Esophagus mucosa (tissue), 1 donor: ENCODE measurements at places on chromosomes 7 and 10. TPM values are rescaled to one million over a fixed set of nuclear protein-coding genes. Genes with fewer than 3 reads are reported as not detected.
A peak's percentile ranks its signal among the peaks of the same experiment; 100 is the strongest.

- ATAC-seq: no peak
These were observed 121.7 kb downstream of the C7orf25 start for GRCh38 chr7:42790196-42790595.

- ATAC-seq: no peak
These were observed 87.7 kb downstream of the ST7 start for GRCh38 chr7:117041007-117041406.

DNA sequence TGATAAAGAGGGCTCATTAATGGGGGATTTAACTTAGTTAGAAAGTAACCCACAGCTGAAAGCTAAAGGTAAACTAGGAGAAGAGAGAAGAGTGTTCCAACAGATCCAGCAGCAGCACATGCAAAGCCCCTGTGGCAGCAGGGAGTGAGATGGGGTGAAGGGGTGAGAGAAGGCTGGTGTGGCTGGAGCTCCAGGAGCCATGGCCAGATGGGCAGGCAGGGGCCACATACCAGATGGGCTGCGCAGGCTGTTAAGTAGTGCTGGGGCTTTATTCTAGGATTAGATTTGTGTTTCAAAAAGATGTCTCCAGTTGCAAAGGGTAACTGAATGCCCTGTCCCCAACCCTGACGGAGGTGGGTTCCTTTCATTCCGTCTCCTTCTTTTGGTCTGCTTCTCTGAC lies 33.2 kb downstream of the HIF1AN start:
- no peak for ATAC-seq

DNA sequence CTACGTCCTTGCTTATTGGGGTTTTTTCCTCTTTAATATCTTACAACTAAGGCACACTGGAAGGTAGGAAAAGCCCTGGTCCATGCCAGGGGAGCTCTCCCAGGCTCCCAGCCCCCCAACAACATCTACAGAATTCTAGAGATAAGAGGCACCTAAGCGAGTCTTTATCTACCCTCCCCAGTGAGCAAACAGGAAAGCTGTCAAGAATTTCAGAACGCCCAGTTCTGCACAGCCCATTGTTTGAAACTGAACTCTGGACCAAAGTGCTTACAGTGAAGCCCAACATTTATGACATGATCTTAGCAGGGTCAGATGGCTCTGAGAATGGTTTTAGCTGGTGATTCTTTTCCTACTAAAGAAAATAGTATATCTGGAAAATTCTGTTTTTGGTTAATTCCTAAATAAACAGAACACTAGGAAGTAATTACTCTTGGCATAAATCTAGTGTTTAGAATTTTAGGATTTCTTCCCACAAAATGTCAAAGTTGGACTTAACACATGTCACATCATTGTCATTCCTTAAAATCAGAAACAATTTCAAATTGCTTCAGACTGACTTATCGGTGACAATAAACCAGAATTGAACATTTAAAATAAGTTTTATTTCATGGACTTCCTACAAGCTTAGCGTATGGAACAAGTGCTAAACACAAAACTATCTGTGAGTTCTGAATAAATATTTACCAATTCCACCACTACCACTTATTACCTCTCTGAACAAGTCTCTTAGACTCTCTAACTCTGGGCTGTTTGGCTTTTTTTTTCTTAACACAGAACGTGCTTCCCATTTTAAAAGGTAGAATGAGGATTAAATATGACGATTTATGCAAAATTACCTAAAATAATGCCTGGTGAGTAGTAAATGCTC lies 31.3 kb upstream of the RNF32 start:
- no peak for ATAC-seq

- no peak for ATAC-seq
These were observed 133.6 kb upstream of the PRKCQ start for GRCh38 chr10:6713716-6714115.

- ATAC-seq: no peak
These were observed 294.8 kb downstream of the SNX13 start for GRCh38 chr7:17645500-17645899.

GRCh38 chr7:129110258-129110981 lies 34.1 kb upstream of the TSPAN33 start:
- peak; percentile 96 for ATAC-seq

DNA sequence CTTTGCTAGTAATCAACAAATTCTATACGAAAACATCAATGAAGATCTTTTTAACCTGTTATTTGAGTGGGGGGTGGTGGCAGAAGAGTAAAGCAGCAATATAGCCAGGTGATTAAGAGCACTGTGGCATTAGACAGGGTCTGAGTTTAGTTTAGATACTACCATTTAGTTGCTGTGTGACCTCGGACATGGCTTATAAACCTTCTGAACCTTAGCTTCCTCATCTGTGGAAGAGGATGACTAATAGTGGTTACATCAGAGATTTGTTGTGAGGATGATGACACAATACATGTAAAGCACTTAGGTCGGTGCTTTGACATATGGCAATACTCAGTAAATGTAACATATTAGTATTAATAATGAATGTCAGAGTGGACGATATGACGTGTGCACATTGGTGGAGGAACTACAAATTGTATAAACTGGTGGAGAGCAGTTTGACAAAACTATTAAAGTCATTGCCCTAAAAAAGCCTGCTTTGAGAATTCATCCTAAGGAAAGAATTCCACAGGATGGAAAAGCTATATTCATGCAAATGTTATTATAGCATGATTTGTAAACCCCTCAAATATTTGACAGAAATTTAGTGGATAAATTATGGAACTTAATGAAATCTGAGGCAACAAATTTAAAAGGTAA lies 24.3 kb downstream of the SPAG6 start:
- ATAC-seq: peak; percentile 68

DNA sequence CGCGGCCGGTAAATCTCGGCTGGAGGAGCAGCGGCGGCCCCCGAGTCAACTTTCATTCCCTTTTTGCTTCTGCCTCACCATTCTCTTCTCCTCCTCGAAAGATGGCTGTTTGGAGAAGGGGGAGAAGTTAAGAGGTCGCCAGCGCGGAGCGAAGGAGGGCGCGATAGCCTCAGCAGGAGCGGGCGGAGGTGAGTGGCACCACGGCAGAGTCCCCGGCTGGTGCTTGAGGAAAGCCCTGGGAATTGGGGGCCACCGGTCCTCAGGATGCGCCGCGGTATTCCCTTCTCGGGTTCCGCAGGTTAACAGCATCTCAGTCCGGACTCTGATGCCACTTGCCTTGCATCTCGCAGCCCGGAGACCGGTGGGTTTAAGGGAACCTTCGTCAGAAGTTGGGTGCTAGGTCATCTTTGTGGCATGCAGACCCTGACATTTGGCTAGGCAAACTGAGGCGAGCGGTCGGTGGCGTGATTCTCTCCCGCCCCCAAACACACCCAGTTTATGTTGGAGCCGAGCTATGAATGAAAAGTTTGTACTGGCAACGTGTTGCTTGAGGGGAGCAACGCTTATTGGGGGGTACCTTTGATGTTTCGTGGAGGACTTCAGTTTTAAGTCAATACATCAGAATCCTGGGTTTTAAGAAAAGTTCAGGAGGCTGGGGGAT lies 59.5 kb upstream of the PRPS1L1 start:
- no peak for ATAC-seq

KLF14 gene
- not detected for total RNA-seq

TRIM50 gene
- total RNA-seq: not detected

C10orf105 gene
- total RNA-seq: not detected

LRRD1 gene
- not detected for total RNA-seq

SPDYE1 gene
- total RNA-seq: not detected
